Activated naive CD4-positive, alpha-beta T cell (primary cell): ENCODE measurements at places on chromosomes 2 and 18.

- DNase-seq: no peak
Measured at GRCh38 chr2:174994381-174994780, 10.8 kb downstream of the CHN1 start.

DNA sequence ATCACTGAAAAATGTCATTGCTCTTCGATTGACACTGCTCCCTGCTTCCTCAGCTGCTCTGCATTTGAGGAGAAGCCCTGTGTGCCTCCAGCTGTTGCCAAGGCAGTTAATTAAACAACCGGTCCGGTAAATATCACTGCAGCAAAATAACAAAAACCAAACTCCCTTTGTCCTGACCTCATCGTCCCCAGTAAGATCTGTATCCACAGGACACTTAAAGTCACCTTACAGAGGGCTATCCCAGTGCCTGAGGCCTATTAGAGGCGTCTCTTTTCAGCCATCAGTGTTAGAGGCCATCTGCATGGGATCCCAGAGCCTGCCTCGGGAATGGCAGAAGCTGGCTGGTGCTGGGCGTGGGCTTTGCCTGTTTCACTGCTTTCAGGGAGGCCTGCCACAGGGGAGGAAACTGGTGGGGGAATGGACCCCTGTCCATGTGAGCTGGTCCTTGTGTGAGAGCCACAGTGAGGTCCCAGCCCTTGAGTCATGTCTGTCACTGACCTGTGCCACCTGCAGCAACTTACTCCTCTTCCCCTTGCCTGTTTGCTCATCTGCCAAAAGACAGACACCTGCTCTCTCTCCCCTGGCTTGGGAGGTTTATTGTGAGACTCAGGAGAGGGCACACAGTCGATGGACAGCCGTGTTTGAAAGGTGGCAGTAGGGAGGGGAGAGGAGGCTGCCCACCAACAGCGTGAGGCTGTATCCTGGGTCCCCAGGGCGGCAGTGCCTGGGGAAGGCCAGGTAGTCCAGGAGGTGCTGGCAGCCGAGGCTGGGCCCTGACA lies 117.7 kb upstream of the MCFD2 start:
- no peak for DNase-seq

- DNase-seq: no peak
Measured at GRCh38 chr18:8424481-8424880, 184.8 kb upstream of the RAB12 start.

DNA sequence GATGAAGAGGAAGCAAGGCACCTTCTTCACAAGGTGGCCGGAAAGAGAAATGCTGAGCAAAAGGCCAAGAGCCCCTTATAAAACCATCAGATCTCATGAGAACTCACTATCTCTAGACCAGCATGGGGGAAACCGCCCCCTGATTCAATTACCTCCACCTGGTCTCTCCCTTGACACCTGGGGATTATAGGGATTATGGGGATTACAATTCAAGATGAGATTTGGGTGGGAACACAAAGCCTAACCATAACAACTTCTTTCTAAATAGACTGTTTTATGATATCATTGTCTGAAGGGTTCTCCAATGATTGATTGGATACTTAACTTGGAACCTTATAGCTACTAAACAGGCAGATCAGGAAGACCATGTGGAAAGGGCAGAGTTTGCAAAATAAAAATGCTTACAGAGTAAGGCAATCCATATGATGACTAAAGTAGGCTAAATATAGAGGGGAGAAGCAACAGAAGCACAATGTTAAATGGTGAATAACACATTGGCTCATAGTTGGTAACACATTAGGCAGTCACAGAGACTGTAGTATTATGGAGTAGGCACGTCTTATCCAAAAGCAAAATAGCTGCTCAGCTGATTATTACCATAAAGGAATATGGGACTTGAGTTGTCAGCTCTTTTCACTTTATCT lies 179.0 kb downstream of the BARD1 start:
- no peak for DNase-seq

DNA sequence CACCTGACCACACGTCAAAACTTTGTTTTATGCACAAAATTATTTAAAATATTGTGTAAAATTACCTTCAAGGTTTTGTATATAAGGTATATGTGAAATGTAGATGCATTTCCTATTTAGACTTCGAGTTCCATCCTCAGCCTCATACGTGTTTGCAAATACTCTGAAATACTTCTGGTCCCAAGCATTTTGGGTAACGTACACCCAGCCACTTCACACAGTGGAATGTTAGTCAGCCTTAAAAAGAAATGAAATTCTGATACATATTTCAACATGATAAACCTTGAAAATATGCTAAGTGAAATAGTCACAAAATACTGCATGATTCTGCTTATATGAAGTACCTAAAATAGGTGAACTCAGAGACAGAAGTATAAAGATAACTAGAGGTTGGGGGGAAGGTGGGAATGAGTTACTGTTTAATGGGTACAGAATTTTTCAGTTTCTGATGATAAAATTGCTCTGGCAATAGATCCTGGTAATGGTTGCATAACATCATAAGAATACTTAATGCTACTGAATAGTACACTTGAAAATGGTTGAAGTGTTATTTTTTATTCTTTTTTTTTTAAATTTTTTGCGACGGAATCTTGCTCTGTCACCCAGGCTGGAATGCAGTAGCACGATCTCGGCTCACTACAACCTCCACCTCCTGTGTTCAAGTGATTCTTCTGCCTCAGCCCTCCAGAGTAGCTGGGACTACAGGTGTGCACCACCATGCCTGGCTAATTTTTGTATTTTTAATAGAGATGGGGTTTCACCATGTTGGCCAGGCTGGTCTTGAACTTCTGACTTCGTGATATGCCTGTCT lies 24.0 kb downstream of the NOP58 start:
- DNase-seq: no peak

DNA sequence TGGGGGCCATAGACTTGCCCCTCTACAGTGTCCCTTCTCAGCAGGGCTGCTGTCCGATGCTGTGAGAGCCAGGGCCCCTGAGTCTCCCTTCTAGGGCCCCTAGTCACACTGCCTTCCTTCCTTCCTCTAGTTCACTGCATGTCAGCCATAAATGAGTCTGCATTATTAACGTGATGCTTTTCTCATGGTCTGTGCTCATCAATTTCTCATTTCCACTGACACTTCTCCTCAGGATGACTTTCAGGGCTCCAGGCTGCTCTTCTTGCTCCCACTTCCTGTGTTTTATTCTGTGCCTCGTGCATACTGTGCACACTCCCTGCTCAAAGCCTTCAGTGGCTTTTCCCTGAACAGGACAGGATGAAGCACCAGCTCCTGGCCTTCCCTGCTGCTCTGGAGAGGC lies 146.5 kb downstream of the FAM210A start:
- no peak for DNase-seq

DNA sequence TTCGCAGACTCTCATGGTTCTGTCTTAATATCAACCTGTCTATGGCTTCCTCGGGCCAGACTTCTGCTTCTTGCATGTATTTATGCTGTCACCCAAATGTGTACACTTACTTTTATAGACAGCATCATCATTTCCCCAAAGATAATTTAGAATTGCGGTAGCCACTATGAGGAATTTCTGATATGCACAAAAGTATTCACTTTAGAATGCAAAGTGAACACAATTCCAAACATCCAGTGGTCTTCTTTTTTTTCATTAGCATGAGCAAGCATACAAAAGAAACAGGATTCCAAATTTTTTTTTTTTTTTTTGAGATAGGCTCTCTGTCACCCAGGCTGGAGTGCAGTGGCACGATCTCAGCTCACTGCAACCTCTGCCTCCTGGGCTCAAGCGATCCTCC lies 21.0 kb upstream of the MCFD2 start:
- DNase-seq: no peak

DNA sequence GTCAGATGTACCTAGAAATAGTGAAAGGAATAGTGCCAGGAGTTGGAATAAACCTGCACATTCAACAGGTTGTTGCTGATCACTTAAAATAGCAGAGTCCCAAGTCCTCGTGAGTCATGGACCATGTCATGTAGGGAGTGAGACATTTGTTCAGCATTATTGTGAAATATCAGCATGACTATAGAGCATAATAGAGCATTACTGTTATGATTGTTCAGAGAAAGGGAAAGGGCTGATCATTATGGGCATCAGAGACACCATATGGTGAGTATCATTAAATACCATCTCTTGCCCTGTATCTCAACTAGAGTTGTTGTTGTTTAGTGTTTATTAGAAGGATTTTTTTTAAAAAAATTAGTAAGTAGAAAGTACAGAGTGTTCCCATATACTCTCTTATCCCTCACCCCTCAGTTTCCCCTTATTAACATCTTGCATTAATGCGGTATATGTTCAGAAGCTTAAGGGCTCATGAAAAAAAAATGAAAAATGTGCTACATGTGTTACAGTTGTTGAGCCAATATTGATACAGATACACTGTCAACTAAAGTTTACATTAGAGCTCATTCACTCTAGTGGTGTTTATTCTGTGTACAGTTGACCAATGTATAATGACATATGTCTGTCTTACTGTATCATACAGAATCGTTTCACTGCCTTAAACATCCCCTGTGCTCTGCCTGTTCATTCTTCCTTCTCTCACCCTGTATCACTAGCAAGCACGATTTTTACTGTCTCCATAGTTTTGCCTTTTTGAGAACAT lies 5.7 kb downstream of the ELAC1 start:
- DNase-seq: no peak

DNA sequence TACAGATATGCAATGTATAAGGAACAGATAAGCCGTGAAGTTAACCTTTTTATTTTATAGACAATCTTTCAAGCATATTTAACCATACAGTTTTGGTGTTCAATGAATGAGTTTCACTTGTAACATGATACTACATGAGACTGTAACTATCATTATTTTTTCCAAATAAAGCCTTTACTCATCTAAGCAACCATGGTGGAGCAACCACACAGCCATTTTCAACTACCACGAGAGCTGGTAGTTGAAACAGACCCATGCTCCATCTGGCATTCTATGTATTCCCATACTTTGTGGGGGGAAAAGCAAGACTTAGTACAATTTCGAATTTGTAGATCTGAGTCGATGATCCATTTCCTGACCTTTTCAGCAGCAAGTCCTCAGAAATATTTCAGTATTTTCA lies 159.3 kb upstream of the RND3 start:
- no peak for DNase-seq

DNA sequence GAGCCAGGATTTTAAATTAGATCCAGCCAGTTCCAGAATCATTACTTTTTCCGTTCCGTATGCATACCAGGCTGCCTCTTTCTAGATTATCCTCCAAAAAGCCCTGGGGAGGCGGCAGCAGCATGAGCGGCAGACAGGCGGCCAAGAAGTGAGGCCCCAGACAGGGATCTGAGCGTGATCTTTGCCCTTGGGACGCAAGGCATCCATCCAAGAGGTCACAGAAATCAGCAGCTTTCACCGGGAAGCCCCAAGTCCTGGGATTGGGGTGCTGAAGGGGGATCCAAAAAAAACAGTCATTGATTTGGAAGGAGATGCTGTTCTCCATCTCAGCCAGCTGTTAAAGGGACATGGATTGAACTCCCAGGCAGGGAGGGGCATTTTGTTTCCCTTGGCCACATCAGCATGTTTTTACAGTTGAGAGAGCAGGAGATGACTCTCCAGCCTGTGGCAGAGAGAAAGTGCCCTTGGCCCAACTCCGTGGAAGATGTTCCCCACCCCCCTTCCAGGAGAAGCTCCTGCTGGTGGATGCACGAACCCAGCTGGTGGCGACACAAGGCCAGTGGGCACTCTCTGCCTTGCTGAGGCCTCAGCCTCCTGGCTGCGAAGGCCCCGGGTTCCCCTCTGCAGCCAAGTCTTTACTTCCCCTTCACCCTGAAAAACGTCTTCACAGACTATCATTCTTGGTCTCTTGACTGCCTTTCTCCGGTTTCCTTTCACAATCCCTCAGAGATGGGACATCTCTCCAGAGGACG lies 265.6 kb downstream of the ANAPC1 start:
- DNase-seq: no peak

GRCh38 chr2:191362841-191363240 lies 117.6 kb downstream of the MYO1B start:
- DNase-seq: no peak

GRCh38 chr2:95082477-95082876 lies 39.1 kb downstream of the MRPS5 start:
- no peak for DNase-seq

- no peak for DNase-seq
Measured at GRCh38 chr2:74755386-74755785, 78.5 kb upstream of the HK2 start.

GRCh38 chr18:616380-616995 lies 19.7 kb downstream of the CLUL1 start:
- DNase-seq: no peak

DNA sequence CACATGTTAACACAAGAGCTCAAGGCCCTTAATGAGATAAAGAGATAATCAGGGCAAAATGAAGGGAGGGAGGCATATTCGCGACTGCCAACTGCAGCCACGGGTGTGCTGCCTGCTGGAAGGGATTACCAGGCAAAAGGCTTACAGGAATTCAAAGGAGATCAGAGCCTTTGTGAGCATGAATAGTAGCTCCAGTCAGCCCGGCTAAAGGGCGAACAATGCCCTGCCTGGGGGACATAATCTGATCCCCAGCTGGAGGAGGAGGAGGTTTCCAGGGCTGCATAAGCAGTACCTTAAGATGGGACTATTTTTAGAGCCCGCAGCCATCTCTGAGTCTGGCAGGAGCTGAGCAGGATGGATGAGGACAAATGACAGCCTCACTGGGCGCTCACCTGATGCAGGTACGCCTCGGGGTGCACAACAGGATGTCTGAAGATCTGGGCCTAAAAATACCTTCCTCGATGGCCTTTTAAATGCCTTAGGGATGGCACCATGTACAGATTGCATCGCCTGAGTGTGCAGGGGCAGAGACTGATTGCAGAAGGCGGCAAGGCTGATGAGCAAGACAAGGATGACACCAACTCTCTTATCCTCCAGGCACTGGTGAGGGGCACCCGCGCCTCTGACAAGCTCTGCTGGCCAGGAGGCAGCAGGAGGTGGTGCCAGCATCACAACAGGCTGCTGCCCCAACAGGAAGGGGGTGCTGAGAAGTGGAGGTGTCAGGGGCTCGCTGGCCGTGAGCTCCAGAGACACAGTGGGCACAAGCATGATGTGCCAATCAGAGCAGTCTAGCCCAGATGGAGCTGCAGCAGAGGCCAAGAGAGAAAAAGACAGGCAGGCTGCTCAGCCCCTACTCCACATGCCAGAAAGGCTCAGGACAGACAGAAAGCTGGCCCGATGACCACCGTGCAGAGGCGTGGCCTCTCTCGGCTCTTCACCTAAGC lies 111.4 kb downstream of the EIPR1 start:
- no peak for DNase-seq

GRCh38 chr2:164015328-164016123 lies 279.7 kb upstream of the FIGN start:
- no peak for DNase-seq
